ENCODE measurements at places on chromosomes 16 and 17. TPM values are rescaled to one million over a fixed set of nuclear protein-coding genes. Genes with fewer than 3 reads are reported as not detected.

PRDM7 gene
- not detected for total RNA-seq

NPIPA5 gene
- 1.7 TPM for total RNA-seq

DNA sequence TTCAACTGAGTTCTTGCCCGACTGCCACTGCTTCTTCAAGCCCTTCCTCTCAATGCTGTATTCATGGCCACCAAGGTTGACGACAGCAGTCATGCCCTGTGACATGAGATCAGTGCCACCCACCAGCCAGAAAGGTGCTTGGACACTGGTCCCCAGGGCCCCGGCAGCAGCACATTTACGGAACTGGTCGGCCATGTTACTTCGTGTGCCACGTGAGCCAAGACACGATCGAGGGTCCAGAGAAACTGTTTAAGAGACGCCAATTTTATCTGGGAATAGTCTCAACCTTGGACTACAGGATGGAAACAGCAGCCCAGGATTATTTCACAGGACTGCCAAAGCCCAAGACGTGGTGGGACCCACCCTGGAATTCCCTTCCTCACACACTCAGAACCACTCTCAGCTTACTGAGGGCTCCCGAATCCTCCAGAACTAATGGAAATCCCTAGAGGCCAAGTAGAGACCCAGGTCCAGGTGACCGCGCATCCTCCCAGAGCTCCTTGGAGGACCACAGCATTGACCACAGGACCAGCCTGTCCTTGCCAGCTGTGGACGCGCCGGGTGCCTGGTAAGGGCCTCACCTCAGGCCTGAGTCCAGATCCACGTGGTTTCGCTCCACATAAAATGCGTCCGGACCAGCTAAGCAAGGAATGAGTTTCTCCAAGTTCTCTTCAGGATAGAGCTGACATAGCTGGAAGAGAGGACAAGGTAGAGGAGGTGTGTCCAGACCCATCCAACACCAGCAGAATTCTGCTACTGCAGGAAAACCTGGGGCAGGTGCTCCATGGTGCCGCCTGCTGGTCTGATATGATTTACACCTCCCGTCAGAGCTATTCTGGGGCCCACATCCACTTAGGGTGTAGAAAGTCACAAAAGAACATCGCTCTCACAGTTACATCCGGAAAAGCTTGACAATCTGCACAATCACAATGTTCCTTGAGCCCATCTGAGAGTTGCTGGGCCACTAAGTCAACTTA lies 28.2 kb downstream of the MAP1LC3B start:
- H3K4me1 ChIP-seq: no peaks in the 10 kb centered on the region
- H3K27me3 ChIP-seq: peaks cover 5% of the 10 kb centered on the region
- H3K27ac ChIP-seq: no peak overlapping the region
- DNase-seq: no peak
- no peak overlapping the region for H3K4me3 ChIP-seq
- peaks cover 44% of the 10 kb centered on the region for H3K36me3 ChIP-seq

FA2H gene
- total RNA-seq: not detected

TBC1D3D gene
- 0.64 TPM for total RNA-seq

SLC5A10 gene
- 0.08 TPM for total RNA-seq

- DNase-seq: no peak
- H3K27me3 ChIP-seq: peaks cover 3% of the 10 kb centered on the region
- H3K36me3 ChIP-seq: peaks cover 9% of the 10 kb centered on the region
- H3K4me1 ChIP-seq: no peaks in the 10 kb centered on the region
Measured at GRCh38 chr16:4673387-4674046, 19.8 kb upstream of the NUDT16L1 start.

AOC2 gene
- 6.2 TPM for total RNA-seq

DNA sequence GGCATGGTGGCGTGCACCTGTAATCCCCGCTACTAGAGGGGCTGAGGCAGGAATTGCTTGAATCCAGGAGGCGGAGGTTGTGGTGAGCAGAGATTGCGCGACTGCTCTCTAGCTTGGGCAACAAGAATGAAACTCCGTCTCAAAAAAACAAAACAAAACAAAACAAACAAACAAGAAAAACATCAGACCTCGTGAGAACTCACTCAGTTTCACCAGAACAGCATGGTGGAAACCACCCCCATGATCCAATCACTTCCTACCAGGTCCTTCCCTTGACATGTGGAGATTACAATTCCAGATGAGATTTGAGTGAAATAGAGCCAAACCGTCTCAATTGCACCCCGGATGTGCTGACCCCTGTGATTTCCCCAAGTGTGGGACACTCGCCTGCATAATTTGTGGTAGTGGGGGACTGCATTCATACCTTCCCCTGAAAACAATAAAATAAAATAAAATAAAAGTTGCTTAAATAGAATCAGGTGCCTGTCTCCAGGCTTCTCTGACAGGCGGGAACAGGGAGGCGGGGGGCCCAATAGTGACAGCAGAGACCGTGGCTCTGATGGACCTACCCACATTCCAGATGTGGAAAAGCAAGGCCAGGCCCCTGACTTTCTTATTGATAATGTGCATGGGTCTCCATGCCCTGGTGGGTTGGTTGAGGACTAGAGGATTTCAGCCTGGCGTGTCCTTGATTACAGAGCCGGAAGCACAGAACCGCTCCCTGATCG lies 13.1 kb downstream of the ZSCAN10 start:
- H3K27ac ChIP-seq: peak overlapping the region; percentile 86
- peaks cover 5% of the 10 kb centered on the region for H3K36me3 ChIP-seq
- peaks cover 43% of the 10 kb centered on the region for H3K4me1 ChIP-seq
- peaks cover 11% of the 10 kb centered on the region for H3K27me3 ChIP-seq

DNA sequence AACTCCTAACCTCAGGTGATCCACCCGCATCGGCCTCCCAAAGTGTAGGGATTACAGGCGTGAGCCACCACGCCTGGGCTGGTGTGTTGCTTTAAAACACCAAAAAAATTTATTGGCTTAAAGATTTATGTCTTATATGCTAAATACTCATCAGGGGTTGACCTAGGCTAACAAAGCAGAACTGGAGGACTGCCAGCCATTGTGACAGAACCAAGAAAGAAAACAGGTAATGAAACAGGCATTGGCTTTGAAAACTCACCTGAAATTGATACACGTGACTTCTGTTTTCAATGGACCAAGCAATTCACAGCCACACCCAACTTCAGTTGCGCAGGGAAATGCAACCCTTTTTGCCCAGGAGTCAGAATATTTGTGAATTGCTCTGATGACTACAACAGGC lies 4.9 kb upstream of the PHAF1 start:
- H3K4me1 ChIP-seq: peaks cover 4% of the 10 kb centered on the region
- no peak for DNase-seq
- no peak overlapping the region for H3K4me3 ChIP-seq
- H3K36me3 ChIP-seq: peaks cover 14% of the 10 kb centered on the region

DNA sequence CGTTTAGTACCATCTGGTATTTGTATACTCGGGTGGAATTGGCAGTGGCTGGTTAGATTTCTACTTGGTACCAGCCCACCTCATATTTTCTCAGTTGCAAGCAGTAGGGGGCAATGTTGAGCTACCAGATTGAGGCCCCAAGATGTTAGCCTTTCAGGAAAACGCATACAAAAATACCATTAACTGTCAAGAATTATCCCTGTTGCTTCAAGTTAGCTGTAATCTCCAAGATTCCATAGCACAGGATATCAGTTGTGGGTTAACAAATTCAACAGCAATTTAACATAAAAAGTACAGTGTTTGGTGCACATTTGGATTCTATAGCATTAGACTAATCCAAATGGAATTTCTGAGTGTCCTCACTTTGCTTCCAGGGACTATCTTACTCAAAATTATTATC lies 188.2 kb downstream of the FTO start:
- H3K36me3 ChIP-seq: no peaks in the 10 kb centered on the region
- peak; percentile 70 for DNase-seq
- no peak overlapping the region for H3K27ac ChIP-seq
- no peak overlapping the region for H3K4me3 ChIP-seq

FOXO3B gene
- total RNA-seq: 14.2 TPM

TBC1D3K gene
- total RNA-seq: not detected

FBXO39 gene
- total RNA-seq: not detected

DNA sequence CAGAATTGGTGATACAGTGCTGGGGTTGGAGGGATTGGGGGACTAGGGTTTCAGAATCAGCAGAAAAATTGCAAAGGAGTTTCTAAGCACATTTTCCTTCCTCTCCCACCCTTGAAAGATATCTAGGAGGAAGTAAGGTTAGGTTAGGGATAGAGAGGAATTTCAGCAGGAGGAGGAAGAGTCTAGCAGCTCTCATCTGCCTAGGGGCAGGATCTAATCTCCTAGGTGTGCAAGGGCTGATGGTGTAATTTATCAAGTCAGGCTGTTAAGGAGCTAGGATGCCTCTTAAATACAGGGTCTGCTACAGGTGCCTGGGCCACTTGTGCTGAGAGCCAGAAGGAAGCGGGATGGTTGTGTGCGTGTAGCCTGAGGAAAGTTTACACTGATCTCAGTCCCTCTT lies 1.8 kb upstream of the HNF1B start:
- H3K4me3 ChIP-seq: no peak overlapping the region
- H3K27ac ChIP-seq: no peak overlapping the region
- DNase-seq: no peak
- H3K36me3 ChIP-seq: no peaks in the 10 kb centered on the region
- H3K27me3 ChIP-seq: peaks cover 12% of the 10 kb centered on the region

DNA sequence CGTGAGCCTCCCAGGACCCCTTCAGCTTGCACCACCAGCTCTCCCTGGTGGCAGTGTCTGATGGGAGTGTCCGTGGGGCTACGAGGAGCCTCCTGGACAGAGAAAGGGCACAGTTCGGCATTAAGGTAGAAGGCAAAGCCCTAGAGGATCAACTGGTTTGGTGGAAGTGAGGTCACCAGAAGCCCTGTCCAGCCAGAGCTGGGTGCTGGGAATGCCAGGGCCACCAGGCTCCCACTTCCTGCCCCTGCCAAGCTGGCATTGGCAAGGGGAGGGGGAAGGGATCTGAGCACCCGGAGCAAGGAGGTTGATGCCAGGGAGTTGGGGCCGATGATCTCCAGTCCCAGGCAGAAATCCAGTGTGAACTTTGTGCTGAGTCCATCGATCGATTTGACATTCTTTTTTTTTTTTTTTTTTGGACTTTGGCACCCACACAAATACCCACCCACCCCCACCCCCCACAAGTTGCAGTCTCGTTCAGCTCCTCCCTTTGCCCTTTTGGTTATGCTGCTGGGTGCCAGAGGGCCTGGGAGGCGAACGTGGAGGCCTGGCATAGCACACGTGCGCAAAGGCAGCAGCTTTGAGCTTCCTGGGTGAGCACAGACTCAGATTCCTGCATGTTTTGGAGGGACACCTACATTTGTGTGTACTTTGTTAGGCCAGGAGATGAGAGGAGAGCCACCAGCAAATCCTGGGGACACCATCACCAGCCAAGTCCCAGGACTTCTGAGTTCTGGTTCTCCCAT lies 2.1 kb downstream of the NHERF1 start:
- peak overlapping the region; percentile 94 for H3K4me3 ChIP-seq
- peak overlapping the region; percentile 86 for H3K27ac ChIP-seq
- peaks cover 17% of the 10 kb centered on the region for H3K27me3 ChIP-seq
- H3K36me3 ChIP-seq: peaks cover 5% of the 10 kb centered on the region

DNA sequence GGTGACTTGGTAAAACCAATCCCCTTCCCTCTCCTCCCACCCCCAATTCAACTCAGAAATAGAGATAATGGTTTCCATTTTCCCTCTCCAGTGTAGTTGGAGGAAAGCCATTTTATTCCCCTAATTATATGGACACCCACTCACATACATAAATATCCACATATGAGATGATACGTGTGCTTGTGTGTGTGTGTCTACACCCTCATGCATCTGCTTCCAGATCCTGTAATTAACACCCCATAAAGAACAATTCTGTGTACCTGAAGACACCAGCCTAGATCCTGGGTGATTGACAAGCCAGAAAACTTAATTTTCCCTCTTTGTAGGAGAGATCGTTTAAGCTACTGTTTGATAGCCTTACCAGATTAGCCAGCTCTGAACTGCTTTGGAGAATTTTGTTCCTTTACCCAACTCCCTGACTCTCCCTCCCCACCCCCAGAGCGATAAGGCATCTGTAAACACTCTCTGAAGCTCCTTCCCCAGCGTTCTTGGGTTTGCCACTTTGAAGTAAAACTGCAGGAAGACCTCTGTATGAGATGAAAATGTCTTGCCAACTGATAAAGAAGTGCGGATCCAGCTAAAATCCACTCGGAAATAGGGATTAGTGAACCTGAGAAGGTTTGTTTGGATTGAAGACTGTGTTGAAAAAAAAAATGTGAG lies 175.7 kb downstream of the RGS9 start:
- H3K36me3 ChIP-seq: no peaks in the 10 kb centered on the region
- H3K4me3 ChIP-seq: no peak overlapping the region
- H3K27ac ChIP-seq: no peak overlapping the region
- no peak for DNase-seq
- H3K4me1 ChIP-seq: peaks cover 6% of the 10 kb centered on the region

DNA sequence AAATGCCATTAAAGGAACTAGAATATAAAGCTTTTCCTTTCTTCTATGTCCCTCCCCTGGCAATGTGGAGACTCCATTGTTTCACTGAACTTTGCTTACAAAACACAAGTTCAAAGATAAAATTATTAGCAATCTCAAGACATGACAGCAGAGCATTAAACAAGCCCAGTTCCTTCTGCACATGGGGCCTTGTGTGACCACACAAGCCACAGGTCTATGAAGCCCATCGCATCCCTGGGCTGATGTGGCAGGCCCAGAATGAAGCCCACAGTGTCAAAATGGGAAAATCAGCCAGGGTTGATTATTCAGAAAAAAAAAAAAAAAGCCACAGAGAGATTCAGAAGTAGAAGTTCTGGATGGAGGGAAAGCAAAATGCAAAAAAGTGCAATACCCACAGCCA lies 12.9 kb upstream of the SLC39A11 start:
- no peaks in the 10 kb centered on the region for H3K4me1 ChIP-seq
- no peak overlapping the region for H3K4me3 ChIP-seq
- DNase-seq: no peak
- no peak overlapping the region for H3K27ac ChIP-seq
- H3K27me3 ChIP-seq: no peaks in the 10 kb centered on the region

KCTD19 gene
- total RNA-seq: 2.0 TPM

KCNH6 gene
- total RNA-seq: 18.6 TPM

ANKRD40CL gene
- total RNA-seq: not detected

TEDC2 gene
- total RNA-seq: 9.1 TPM

LAT gene
- 5.4 TPM for total RNA-seq

MT4 gene
- total RNA-seq: not detected

CHST5 gene
- total RNA-seq: 0.13 TPM

GRCh38 chr16:60452646-60453045 lies 1583.6 kb downstream of the CDH8 start:
- H3K27me3 ChIP-seq: no peaks in the 10 kb centered on the region
- DNase-seq: no peak
- H3K27ac ChIP-seq: no peak overlapping the region

OR2C1 gene
- total RNA-seq: not detected

- no peak overlapping the region for H3K4me3 ChIP-seq
- no peak overlapping the region for H3K27ac ChIP-seq
- H3K4me1 ChIP-seq: peaks cover 5% of the 10 kb centered on the region
- peaks cover 17% of the 10 kb centered on the region for H3K27me3 ChIP-seq
- peaks cover 9% of the 10 kb centered on the region for H3K36me3 ChIP-seq
- DNase-seq: no peak
Measured at GRCh38 chr16:56684256-56684925, 2.1 kb downstream of the MT1X start.

- DNase-seq: no peak
- no peak overlapping the region for H3K27ac ChIP-seq
- no peaks in the 10 kb centered on the region for H3K36me3 ChIP-seq
- H3K4me3 ChIP-seq: no peak overlapping the region
- no peaks in the 10 kb centered on the region for H3K4me1 ChIP-seq
Measured at GRCh38 chr17:56393156-56393555, 200.3 kb upstream of the NOG start.

CD300LF gene
- not detected for total RNA-seq

CCDC200 gene
- total RNA-seq: not detected

DCAKD gene
- total RNA-seq: 29.2 TPM

TEKT1 gene
- 1.2 TPM for total RNA-seq
